Activated CD4-positive, alpha-beta T cell treated with anti-CD3 and anti-CD28 coated beads for 1 hour (primary cell): ENCODE measurements at places on chromosomes 13 and 19.

GRCh38 chr19:38919837-38920601 is 8.0 kb upstream of the CCER2 start:
- no peak for DNase-seq

DNA sequence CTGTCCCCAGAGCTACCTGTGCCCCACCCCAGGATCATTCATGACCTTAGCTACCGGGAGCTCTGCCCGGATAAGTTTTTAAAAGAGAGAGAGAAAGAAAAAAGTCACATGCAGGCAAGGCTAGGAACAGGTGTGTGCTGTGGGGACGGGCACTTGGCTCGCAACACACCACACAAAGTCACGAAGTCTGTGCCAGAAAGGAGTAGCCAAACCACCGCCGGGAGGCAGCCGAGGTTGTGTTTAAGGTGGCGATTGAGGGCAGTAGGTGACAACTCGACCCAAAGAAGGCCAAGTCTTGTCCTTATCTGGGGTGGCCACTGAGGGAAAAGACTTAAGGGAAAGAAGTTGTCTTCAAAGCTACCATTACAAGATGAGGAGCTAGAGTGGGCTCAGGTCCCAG is 4.6 kb upstream of the TSHZ3 start:
- DNase-seq, result no peak

DNA sequence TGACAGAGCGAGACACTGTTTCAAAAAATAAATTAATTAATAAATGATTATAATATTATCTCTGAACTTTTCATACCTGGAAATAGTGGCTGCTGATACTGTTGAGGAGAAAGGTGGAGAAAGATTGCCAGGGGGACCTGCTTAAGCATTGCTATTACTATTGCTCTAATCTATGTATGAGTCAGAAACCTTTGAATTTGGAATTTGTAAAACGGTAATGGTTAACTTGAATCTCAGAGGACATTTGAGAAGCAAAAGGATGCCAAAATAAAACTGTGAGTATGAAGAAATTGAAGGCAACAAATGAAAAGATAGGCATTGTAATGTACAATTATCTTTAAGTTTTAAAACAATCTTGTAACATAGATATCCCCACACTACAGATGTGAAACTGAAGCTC is 5.2 kb downstream of the MRPL57 start:
- no peak for DNase-seq

GRCh38 chr13:55214841-55215345 is 1925.8 kb upstream of the PRR20A start:
- DNase-seq, result no peak

GRCh38 chr13:32255724-32256109 is 59.4 kb downstream of the ZAR1L start:
- no peak for DNase-seq

DNA sequence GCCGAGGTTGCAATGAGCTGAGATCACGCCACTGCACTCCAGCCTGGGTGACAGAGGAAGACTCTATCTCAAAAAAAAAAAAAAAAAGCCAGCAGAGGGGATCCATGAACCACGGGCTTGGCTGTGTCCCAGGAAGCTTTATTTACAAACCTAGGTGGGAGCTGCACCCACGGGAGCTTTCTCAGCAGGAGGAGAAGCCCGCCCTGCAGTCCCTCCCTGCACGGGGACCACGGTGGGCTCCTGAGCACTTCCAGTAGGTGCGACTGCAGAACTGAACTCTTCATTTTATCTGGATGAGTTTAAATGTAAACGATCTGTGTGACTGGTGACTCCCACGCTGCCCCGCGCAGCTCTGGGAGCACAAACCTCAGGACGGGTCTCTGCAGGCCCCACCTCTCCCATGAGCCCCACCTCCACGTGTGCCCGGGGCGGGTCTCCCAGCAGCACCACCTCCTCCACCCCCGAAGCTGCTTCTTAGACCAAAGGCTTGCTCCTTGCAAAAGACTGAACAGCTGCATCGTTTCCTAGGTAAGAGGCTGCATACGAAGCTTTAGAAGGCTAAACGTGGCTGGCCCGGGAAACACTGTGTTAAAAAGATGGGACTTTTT is 66.4 kb downstream of the SPACA7 start:
- no peak for DNase-seq

GRCh38 chr13:114148521-114148855 is 16.1 kb upstream of the RASA3 start:
- DNase-seq, result peak; percentile 78

GRCh38 chr13:44191504-44192171 is 182.0 kb upstream of the SERP2 start:
- DNase-seq, result peak; percentile 16

- no peak for DNase-seq
Measured at GRCh38 chr19:52028780-52029123, 573 bp upstream of the ZNF614 start.

GRCh38 chr19:38458991-38459390 is 25.5 kb downstream of the RYR1 start:
- no peak for DNase-seq

DNA sequence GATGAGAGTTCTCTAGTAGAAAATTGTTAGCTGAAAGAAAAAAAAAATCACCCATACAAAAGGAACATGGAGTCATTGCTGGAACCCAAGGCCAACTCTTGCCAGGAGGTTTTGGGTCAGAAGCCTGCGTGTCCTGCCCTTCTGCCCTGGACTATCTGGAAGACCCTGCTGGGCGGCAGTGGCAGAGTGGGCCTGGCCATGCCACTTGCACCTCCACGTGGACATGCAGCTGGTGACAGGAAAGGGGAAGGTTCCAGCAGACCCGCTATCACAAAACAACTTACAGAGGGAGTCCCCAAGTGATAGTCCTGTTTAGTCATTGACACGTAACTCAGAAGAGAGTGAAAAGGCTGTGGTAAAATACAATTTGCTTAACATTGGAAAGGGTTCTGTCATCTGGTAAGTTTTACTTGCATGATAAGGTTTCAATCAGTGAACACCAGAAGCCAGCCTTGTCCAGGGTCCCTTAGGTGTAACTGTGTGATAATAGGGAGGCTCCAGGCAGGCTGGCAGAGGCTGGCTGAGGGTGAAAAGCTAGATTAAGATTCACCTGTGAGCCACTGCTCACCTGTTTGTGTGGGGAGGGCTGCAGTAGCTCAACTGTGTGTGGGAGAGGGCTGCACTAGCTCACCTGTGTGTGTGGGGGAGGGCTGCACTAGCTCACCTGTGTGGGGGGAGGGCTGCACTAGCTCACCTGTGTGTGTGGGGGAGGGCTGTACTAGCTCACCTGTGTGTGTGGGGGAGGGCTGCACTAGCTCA is 47.8 kb downstream of the COL4A2 start:
- no peak for DNase-seq

DNA sequence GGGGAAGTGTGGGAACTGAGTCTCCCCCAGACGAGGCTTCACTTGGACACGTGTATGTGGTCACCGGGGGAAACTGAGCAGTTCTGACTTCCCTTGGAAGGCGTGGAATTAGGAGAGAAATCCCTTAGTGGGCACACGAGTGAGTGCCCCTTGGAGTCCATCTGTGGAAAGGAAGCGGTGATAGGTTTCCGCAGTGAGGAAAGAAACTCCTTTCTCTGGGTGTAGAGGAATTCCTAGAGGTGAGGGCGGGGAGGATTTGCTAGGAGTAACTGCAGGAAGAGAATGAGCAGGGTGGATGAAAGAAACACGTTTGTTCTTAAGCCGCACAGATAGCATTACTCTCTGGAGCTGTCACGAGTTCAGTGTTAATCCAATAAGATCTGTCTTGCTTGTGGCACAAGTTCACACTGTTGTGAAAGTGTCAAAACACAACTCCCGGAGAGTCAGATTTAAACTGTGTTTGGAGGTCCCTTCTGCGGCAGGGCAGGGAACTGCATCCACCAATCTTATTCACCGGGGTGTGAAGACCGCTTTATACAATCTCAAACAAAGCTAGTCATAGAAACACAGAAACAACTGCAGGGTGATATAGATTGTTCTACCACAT is 1.2 kb downstream of the KL start:
- no peak for DNase-seq

- no peak for DNase-seq
Measured at GRCh38 chr19:18057557-18057956, 29.2 kb downstream of the IL12RB1 start.

- DNase-seq, result no peak
Measured at GRCh38 chr19:35205733-35206323, 22.7 kb downstream of the FAM187B start.

GRCh38 chr19:56270676-56271075 is 1.9 kb upstream of the EDDM13 start:
- DNase-seq, result no peak

GRCh38 chr19:9883764-9884163 is 48.6 kb downstream of the PIN1 start:
- DNase-seq, result no peak

DNA sequence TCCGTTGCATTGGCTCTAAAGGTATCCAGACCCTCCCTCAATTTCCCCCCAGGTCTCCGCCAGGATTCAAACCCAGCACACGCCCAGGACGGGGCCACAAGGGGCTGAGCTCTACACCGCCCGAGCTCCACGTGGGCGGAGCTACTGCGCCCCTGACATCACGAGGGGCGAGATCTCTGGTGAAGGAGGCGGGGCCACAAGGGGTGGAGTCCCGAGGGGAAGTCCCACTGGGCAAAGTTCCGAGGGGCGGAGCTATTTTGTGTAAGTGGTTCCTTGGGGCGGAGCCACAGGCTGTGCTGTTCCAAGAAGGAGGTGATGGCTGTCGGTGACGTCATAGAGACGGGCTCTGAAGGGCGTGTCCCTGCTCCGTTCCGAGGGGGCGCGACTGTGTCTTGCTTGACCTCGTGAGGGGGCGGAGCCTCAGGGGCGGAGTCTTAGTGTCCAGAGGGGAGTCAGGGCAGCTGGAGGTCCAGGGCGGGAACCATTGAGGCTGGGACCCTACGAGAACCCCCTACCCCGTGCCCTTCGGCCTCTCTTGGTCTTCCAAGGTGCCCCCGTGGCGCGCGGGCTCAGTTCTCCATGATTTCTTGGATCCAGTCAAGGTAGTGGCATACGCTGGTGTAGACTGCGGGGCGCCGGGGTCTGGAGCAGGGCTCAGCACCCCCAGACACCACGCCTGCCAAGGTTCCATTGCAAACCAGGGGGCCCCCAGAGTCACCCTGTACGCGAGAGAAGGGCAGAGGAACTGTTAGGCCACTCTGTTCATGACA is 1.3 kb upstream of the KLK8 start:
- no peak for DNase-seq

DNA sequence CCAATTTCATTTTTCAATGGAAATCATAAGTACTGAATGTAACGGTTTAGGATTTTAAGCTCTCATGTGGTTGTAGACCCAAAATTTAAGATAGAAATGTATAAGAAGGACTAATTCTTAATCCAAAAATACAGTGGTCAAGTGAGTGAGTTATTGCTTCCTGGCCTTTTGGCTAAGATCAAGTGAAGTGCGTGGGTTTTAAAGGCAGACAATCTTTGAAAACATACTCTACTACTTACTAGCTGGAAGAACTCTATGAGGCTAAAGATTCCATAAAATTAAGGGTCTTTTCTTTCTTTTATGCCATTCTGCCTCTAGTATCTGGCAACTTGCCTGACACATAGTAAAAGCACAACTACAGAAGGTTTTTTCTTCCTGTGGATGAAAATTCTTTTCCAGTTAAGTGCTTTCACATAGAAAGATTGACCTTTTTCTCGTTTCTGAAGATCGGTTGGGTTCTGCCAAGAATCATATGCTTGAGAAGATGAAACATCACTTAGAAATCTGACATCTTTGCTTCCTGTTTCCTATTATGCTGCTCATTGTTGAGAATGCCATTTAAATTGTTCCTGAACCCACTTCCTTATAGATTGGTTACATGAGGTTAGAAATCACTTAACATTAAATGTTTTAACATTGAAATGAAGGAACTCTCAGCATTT is 26.4 kb upstream of the SCEL start:
- no peak for DNase-seq

DNA sequence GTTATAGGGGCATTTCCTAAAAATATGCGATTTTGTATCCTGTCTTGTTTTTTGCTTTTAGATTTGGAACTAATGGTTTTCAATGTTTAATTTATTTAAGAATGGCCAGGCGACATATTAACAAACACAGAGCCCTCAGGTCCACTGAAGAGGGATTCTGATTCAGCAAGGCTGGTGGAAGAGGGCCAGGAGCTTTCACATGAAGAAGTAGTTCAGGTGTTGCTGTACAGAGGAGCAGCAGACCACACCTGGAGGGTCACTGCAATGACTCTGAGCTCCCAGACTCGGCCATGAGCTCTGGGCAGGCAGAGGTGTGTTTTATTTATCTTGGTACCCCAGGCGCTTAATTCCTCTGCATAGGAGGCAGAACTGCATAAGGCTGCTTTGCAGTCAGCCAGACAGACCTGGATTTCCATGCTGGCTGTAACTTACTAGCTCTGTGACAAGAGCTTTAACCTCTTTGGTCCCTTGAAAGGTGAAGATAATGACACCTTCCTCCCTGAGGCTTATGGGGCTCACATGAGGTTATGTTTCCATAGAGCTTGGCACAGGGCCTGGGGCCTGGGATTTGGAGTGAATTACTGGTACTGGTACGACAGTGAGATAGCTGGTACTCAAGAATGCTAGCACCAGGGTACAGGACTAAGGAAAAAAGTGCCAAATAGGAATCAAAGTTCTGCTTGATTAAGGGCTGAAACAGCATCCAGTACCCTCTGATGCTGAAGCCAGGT is 184.7 kb downstream of the OXGR1 start:
- no peak for DNase-seq
